ENCODE measurements at places on chromosomes 6 and 20.

GRCh38 chr6:121853686-121854085 lies 418.2 kb downstream of the GJA1 start:
- DNase-seq: no peak

DNA sequence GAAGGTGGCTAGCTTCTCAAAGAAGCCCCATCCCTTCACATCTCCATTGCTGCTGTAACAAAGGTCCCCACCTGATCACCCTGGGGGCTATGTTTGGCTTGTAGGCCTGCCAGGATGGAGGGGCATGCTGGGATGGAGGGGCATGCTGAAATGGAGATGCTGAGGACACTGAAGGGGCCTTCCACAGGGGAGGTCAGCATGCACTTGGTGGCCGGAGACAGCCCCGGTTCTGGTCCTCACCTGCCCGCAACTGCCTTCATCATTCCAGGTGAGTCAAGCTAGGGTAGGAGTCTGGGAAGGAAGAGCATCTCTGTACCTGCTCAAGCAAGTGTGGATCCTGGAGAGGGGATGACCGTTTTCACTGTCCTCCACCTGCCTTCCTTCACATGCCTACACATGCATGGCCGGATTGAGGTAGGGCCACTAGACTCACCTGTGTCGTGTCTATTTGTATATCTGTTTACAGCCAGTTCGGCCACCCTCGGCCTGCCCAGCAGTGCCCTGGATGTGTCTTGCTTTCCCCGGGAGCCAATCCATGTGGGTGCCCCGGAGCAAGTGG lies 6.0 kb downstream of the L3MBTL1 start:
- no peak for DNase-seq

DNA sequence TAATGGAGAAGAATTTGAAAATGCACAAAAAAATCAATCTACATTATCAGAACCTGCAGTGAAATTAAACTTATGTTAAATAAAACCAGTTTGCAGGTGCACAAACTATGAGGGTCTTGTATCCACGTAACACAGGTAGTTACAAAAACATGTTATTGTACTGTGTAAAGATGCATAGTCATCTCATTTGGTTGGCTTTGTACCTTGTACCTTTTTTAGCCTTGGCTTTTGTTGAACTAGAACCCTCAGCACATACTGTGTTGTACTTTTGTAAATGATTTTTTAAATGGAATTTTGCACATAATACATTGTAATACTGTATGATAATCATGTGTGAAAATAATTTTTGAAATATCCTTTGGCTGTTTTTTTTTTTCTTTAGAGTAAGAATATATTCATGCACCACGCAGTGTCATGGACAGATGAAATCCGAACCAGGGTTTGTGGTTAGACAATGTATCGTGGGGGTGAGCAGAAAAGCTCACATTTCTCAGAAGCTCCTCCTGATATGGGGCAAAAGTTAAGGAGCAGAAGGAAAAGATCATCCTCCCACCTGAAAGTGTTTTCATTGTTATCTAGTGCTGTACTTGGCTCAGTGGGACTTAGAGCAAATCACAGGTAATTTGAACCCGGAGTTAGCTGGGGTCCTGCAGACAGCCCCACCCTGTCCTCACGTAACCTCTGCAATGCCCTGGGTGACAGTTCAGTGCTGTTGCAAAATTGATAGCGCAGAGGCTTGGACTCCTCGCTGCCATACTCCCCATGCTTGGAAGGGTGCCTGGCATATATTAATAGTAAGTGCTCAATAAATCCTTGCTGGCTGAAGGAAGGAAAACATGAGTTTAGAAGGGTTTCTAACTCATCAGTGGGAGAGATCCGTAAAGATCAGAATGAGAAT lies 14.8 kb upstream of the NAA20 start:
- no peak for DNase-seq

DNA sequence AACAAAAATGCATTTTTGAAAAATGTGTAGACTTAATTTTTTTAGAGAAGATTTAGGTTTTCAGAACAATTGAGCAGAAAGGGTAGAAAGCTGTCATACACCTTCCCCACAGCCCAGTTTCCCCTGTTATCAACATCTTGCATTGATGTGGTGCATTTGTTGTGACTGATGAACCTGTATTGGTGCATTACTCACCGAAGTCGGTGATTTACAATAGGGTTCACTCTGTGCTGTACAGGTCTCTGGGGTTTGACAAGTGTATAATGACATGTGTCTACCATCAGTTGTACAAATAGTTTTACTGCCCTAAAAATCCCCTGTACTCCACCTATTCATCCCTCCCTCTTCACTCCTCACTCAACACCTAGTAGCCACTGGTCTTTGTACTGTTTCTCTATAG lies 23.8 kb upstream of the ADIG start:
- no peak for DNase-seq

- no peak for DNase-seq
Measured at GRCh38 chr20:16806886-16807285, 58.7 kb downstream of the OTOR start.

Data from retina (tissue), 1 donor.